Bronchial epithelial cell (primary cell): ENCODE measurements at places on chromosomes 2 and 18. TPM values are rescaled to one million over a fixed set of nuclear protein-coding genes. Genes with fewer than 3 reads are reported as not detected.

Gene LPIN2
- total RNA-seq = 6.0 and 6.3 TPM in 2 replicates

Gene CD8A
- total RNA-seq = under 0.01 TPM in 2 replicates

Gene TMEM163
- total RNA-seq = not detected in 2 replicates

Gene CCDC74B
- 0.38 and 0.79 TPM in 2 replicates for total RNA-seq

Gene INPP5D
- 24.1 and 26.6 TPM in 2 replicates for total RNA-seq

Gene DUSP19
- total RNA-seq = under 0.01 and 0.38 TPM in 2 replicates

Gene KIDINS220
- 45.3 and 58.2 TPM in 2 replicates for total RNA-seq
